ENCODE measurements at places on chromosomes 11 and 22. TPM values are rescaled to one million over a fixed set of nuclear protein-coding genes. Genes with fewer than 3 reads are reported as not detected.

Gene TUB
- 18.9 TPM for total RNA-seq

- peak overlapping the region; percentile 20 for H3K4me3 ChIP-seq
- no peaks in the 10 kb centered on the region for H3K36me3 ChIP-seq
- H3K27me3 ChIP-seq = no peaks in the 10 kb centered on the region
- H3K4me1 ChIP-seq = peaks cover 6% of the 10 kb centered on the region
- DNase-seq = peak; percentile 67
Measured at GRCh38 chr11:69554849-69555248, 73.4 kb downstream of the LINC01488 start.

GRCh38 chr11:105000797-105001196 is 22.2 kb downstream of the CASP5 start:
- no peaks in the 10 kb centered on the region for H3K36me3 ChIP-seq
- H3K27ac ChIP-seq = no peak overlapping the region
- H3K27me3 ChIP-seq = no peaks in the 10 kb centered on the region
- no peak for DNase-seq

Gene MPPED2
- total RNA-seq = 10.2 TPM

DNA sequence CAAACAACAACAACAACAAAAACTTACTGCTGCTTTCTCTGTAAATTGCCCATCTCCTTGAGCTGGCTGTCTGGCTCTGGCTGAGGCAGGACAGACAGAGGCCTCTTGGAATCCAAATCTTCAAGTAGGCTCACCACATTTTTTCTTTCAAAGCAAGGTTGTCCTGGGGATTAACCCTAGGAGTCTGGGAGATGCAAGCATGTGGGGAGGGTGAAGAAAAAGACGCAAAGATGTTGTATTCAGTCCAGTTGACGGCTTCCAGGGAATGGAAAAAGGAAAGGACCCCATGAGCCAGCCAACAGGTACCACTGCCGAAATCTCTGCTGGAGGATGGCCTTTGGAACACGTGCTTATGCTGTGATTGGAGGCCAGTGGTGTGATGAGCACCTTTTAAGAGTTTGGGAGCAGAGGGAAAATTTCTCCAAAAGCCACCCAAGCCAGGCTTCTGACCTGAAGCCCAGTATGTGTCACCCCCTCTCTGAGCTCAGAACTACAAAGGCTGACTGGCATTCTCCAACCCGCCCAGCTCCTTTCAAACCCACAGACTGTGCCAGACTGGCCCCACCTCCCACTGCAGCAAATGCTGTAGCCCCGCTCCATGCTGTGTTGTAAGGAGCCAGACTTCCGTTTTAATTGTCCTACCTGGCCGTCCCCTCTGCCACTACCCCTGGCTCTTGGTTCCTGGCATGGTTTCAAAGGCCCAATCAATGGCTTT is 10.8 kb downstream of the BLID start:
- DNase-seq = no peak
- H3K36me3 ChIP-seq = no peaks in the 10 kb centered on the region
- no peaks in the 10 kb centered on the region for H3K27me3 ChIP-seq
- H3K4me3 ChIP-seq = no peak overlapping the region

Gene FGF19
- total RNA-seq = not detected

DNA sequence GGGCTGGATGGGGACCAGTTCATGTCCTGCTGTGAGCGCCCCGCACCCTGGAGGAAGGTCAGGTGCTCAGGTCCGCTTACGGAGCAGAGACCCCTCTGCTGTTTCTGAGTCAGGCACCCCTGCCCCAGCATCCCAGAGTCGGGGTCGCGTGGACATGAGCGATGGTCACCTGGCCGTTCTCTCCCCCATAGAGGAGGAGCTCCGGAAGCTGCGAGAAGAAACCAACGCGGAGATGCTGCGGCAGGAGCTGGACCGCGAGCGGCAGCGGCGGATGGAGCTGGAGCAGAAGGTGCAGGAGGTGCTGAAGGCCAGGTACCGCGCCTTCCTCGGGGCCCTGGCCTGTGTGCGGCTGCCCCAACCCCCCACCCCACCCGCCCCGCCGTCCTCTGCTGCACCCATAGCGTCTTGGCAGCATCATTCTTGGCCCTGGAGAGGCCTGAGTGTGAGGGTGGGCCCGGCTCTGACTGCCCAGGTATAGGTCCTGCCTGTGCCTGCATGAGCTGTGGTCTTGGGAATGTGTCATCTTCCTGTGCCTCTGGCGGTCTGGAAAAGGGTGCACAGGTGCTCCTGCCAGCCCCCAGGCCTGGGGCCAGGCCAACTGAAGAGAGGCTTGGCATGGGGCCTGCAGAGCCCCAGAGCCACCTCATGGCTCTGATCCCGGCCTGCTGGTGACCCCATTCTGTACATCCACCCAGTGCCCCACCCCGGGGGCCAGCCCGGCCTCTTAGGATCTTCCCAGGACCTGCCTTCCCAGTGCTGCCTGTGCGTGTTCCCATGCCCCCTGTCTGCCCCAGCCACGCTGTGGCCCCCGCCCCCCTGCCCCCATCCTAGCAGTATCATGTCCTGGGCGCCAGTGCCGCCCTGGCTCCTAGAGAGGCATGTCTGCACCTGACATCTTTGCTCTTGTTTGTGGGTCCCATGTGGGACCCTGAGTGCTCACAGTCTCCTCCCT is 38.1 kb downstream of the GRAMD4 start:
- H3K27ac ChIP-seq = no peak overlapping the region
- no peaks in the 10 kb centered on the region for H3K27me3 ChIP-seq
- H3K4me1 ChIP-seq = peaks cover 13% of the 10 kb centered on the region
- no peaks in the 10 kb centered on the region for H3K36me3 ChIP-seq
- no peak overlapping the region for H3K4me3 ChIP-seq

- no peaks in the 10 kb centered on the region for H3K4me1 ChIP-seq
- H3K27me3 ChIP-seq = no peaks in the 10 kb centered on the region
- no peaks in the 10 kb centered on the region for H3K36me3 ChIP-seq
- H3K4me3 ChIP-seq = no peak overlapping the region
- no peak overlapping the region for H3K27ac ChIP-seq
- DNase-seq = no peak
Measured at GRCh38 chr11:71221821-71222220, 30.6 kb downstream of the SHANK2 start.

GRCh38 chr11:44940404-44940803 is 10.3 kb downstream of the TP53I11 start:
- 0 out of 2 replicates have a peak, but pooled peaks cover 3% of the 10 kb centered on the region for H3K4me1 ChIP-seq
- no peaks in the 10 kb centered on the region for H3K27me3 ChIP-seq
- DNase-seq = no peak
- H3K36me3 ChIP-seq = no peaks in the 10 kb centered on the region

DNA sequence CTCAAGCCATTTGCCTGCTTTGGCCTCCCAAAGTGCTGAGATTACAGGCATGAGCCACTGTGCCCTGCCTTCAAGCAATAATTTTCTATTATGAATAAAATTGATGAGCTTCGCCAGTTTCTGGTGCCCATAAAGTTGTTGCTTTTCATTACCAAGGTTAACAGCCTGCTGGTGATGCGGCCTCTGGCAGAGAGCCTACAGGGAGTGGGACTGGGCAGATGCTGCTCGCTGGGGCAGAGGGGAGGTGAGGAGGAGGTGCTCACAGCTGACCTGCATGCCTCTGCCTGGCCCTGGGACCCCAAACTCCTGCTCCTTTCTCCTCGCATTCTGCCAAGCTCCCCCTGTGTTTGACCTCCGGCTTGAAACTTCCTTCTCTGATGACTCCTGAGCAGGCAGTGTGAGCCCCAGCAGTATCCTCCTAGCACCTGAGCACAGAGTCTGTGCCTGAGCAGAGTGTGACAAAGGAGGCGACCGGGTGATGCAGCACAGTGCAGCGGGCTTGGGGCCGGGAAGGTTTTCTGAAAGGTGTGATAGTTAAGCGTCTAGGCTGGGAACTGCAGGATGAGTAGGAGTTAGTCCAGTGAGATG is 56.1 kb upstream of the B3GAT1 start:
- no peak overlapping the region for H3K4me3 ChIP-seq
- H3K27ac ChIP-seq = no peak overlapping the region

DNA sequence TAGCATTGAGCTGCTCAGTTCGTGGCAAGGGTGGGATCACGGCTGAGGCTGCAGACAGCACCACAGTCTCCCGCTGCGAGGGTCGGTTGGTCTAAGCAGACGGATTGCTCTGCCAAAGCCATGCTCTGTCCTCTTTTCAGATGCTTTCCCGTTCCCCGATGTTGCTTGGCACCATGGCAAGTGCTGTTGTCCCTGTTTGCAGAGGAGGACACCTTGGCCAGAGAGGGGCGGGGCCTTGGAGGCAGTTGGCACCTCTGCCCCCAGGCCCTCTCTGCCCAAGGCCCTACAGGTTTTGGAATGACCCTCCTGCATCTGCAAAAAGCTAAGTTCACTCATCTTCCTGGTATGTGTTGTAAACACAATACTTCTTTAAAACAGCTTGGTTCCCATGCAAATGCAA is 11.6 kb downstream of the CCDC157 start:
- no peak overlapping the region for H3K4me3 ChIP-seq
- no peak for DNase-seq

GRCh38 chr11:121534131-121535093 is 81.6 kb upstream of the SORL1-AS1 start:
- no peaks in the 10 kb centered on the region for H3K36me3 ChIP-seq
- DNase-seq = no peak
- H3K27ac ChIP-seq = no peak overlapping the region

DNA sequence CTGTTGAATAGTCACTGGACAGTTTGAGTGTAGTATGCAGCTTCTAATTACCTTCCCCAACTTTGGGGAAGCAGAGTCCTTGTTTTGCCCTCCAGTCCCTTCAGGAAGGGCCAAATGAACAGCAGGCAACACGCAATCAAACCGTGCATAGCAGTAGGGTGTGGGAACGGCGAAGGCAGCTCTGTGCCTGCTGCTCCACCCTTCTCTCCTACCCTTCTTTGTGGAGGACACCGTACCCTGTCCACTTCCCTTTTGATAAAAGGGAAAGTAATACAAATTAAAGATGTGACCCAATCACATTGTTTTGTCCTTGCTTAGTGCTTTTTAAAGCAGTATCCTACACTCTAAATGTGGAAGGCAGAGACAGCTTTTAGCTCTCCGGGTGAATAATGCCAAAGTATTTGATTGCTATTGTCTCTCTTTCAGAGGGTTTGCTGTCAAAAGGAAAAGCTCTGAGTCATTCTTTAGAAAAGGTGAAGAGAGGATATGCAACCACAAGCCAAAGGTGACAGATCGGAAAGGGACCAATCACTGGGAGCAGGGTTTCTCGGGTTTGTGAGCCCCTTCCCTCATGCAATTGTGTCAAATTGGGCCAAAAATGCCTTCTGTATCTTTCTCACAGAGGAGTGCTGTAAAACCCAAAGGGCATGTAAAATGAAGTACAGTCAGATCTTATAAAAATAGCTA is 407.3 kb upstream of the CCDC90B start:
- no peak overlapping the region for H3K27ac ChIP-seq
- H3K4me3 ChIP-seq = no peak overlapping the region
- no peak for DNase-seq
- no peaks in the 10 kb centered on the region for H3K27me3 ChIP-seq
- no peaks in the 10 kb centered on the region for H3K4me1 ChIP-seq

GRCh38 chr11:94925422-94926270 is 47.7 kb downstream of the CWC15 start:
- H3K4me3 ChIP-seq = no peak overlapping the region
- H3K27ac ChIP-seq = no peak overlapping the region
- no peaks in the 10 kb centered on the region for H3K27me3 ChIP-seq
- no peaks in the 10 kb centered on the region for H3K36me3 ChIP-seq
- H3K4me1 ChIP-seq = peaks cover 17% of the 10 kb centered on the region

GRCh38 chr22:44201665-44202064 is 20.9 kb downstream of the PARVG start:
- H3K4me1 ChIP-seq = no peaks in the 10 kb centered on the region
- DNase-seq = no peak
- H3K36me3 ChIP-seq = no peaks in the 10 kb centered on the region
- no peak overlapping the region for H3K4me3 ChIP-seq
- peaks cover 3% of the 10 kb centered on the region for H3K27me3 ChIP-seq

- H3K4me1 ChIP-seq = peaks cover 7% of the 10 kb centered on the region
- H3K36me3 ChIP-seq = no peaks in the 10 kb centered on the region
- H3K4me3 ChIP-seq = no peak overlapping the region
- no peak overlapping the region for H3K27ac ChIP-seq
- no peaks in the 10 kb centered on the region for H3K27me3 ChIP-seq
- DNase-seq = no peak
Measured at GRCh38 chr11:74720596-74721478, 10.4 kb downstream of the CHRDL2 start.

GRCh38 chr11:120805960-120806555 is 217.8 kb upstream of the TBCEL start:
- H3K27ac ChIP-seq = no peak overlapping the region
- peak; percentile 7 for DNase-seq
- H3K27me3 ChIP-seq = no peaks in the 10 kb centered on the region

DNA sequence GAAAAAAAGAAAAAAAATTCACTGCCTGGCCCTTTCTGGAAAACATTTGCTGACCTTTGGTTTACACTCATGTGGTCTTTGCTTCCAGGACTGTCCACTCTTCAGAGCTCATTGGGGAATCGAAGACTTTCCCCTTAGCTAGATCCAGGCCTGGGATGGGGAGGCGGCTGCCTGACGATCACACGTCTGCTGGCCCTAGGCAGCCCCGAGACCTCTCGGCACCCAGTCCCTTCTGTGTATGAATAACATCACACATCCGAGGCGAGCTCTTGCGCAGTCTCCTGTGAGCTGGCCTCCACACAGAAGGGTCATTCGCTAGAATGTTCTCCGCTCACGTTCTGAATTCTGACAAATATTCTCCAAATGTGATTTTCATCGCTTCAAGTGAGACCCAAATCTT is 25.7 kb upstream of the GAL start:
- no peak for DNase-seq
- no peak overlapping the region for H3K4me3 ChIP-seq
- H3K4me1 ChIP-seq = peaks cover 8% of the 10 kb centered on the region
- H3K27ac ChIP-seq = no peak overlapping the region
- H3K27me3 ChIP-seq = no peaks in the 10 kb centered on the region

Gene OR52N5
- total RNA-seq = not detected

DNA sequence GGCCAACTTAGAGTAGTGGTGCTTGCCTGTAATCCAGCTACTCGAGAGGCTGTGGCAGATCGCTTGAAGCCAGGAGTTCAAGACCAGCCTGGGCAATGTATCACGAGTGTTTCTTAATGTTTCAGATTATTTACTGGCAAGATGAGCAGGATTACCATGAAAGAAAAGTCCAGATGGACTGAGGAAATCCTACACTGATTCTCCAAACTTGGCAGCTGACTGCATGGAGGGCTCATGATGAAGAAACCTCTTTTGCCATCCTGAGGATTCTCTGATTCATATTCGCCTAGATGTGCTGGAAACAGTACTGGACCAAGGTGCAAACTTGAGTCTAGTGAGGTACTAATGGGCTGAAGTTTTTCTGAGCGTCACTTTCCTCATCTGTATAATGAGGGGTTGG is 2.8 kb upstream of the SIDT2 start:
- H3K27ac ChIP-seq = no peak overlapping the region
- H3K4me1 ChIP-seq = peaks cover 7% of the 10 kb centered on the region
- no peak overlapping the region for H3K4me3 ChIP-seq
- no peak for DNase-seq
- H3K27me3 ChIP-seq = no peaks in the 10 kb centered on the region
- peaks cover 3% of the 10 kb centered on the region for H3K36me3 ChIP-seq

Gene CD3E
- not detected for total RNA-seq

Gene OR8D4
- not detected for total RNA-seq

Gene LRRN4CL
- total RNA-seq = 0.55 TPM

GRCh38 chr11:120224361-120224760 is 13.5 kb downstream of the OAF start:
- DNase-seq = no peak
- no peaks in the 10 kb centered on the region for H3K27me3 ChIP-seq
- H3K4me3 ChIP-seq = no peak overlapping the region
- H3K27ac ChIP-seq = peak overlapping the region; percentile 11
- H3K36me3 ChIP-seq = no peaks in the 10 kb centered on the region
